ENCODE measurements at places on chromosomes 4 and X.

DNA sequence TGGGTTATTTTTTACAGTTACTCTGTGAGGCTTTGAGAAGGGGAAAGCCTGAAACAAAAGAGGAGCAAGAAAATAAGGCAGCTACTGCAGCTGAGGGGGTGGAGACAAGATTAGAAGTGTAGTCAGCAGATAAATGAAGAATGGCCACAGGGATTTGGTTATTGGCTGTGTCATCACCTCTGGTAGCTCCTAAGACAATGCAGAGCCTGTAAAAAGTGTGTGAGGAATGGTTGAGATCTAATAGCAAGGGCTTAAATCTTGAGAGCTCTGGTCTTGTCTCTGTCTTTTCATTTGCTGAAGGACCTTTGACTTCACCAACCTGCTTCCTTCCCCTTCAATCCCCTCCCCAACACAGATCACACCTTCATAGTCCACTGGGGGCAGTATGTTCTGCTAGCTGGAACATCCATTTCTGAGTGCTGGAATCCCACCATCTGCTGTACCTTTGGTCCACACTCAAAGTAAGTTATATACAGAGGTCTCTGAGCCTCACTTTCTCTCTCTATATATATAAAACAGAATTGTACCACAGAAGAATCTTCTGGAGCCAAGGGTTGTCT is 213.7 kb upstream of the ZIC3 start:
- no peak for DNase-seq

GRCh38 chrX:100829730-100830129 is 9.5 kb downstream of the CSTF2 start:
- DNase-seq = no peak

- no peak for DNase-seq
Measured at GRCh38 chr4:119233191-119233590, 20.7 kb downstream of the USP53 start.

DNA sequence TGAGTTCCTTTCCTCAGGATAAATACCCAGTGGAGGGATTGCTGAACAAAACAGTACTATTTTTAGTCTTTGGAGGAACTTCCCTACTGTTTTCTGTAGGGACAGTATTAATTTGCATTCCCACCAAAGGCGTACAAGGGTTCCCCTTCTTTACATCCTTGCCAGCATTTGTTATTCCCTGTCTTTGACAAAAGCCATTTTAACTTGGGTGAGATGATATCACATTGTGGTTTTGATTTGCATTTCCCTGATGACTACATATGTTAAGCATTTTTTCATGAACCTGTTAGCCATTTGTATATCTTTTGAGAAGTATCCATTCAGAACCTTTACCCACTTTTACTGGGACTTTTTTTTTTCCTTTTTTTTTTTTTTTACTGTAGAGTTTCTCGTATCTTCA is 126.2 kb upstream of the ANXA10 start:
- no peak for DNase-seq

DNA sequence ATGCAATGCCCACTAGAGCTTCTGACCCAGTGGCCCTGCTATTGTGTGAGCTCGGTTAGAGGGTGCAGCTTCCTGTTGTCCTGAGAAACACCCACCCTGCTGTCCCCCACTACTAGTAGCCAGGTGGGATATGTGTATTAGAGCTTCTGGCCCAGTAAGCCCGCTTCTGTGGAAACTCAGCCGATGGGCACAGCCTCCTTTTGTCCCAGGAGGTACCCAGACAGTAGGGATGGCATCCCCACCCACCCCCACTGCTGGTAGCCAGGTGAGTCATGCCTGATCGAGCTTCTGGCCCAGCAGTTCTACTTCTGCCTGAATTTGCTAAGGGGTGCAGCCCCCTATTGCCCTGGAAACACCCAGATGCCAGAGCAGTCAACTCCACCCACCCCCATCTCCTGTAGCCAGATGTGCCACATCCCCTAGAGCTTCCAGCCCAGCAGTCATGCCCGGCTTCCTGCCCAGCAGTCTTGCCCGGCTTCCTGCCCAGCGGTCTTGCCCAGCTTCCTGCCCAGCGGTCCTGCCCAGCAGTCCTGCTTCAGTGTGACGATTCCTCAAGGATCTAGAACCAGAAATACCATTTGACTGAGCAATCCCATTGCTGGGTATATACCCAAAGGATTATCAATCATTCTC is 162.7 kb upstream of the KLF8 start:
- no peak for DNase-seq

DNA sequence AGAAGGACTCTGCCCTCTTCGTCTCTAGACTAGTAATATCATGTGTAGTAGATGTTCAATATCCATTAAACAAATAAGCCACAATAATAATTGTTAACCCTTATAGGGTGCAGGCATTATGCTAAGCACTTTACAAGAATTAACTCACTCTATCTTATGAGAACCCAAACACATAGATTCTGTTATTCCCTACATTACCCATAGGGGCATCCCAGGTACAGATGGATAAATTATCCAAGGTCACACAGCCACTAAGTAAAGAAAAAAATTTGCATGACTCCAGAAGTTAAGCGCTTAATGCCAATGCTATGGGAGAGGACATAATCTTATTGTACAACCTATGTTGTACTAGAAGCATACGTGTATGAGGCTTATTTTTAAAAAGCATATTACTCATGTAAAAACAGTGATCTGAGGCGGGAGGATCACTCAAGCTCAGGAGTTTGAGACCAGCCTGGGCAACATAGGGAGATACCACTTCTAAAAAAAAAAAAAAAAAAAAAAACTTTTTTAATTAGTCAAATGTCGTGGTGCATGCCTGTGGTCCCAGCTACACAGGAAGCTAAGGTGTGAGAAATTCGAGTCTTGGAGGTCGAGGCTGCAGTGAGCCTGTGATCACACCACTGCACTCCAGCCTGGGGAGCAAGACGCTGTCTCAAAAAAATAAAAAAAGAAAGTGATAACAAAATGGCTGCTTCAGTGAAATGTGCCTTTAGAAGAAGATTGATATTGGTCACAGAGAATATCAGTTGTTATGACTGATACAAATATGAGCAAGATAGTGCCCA is 13.6 kb downstream of the LDB2 start:
- DNase-seq = no peak

DNA sequence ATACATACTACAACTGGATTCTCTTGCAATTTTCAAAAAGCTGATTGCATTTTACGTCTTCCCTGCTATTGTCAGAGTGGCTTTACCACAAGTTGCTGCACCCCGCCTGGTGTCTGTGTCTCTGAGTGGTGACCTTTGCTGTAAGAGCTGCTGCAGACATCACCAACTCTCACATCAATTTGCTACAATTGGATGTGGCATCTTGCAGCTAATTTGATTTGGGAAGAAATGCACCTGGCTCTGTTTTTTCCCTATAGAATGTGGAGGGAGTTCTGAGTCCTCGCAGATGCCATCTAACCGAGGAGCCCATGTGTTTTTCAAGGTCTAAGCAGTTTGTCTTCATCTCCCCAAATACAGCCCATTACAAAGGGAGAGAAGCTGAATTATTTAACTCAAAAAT is 73.8 kb upstream of the PHOX2B start:
- DNase-seq = no peak

DNA sequence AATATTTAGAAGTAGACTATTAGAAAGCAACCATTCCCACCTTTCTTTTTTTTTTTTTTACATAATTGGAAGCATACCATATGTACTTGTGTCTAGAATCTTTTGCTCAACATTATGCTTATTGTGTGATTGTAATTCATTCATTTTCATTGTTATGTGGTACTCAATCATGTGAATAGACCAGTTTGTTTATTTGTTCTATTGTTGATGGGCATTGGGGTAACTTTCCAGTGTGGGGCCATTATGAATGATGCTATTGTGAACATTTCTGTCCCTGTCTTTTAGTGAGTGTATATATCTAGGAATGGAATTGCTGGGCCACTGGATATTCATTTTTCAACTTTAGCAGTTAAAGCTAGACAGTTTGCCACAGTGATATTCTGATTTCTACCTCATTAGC is 62.5 kb upstream of the MCUB start:
- DNase-seq = no peak

- DNase-seq = no peak
Measured at GRCh38 chrX:119899125-119899524, 3.4 kb downstream of the AKAP14 start.

DNA sequence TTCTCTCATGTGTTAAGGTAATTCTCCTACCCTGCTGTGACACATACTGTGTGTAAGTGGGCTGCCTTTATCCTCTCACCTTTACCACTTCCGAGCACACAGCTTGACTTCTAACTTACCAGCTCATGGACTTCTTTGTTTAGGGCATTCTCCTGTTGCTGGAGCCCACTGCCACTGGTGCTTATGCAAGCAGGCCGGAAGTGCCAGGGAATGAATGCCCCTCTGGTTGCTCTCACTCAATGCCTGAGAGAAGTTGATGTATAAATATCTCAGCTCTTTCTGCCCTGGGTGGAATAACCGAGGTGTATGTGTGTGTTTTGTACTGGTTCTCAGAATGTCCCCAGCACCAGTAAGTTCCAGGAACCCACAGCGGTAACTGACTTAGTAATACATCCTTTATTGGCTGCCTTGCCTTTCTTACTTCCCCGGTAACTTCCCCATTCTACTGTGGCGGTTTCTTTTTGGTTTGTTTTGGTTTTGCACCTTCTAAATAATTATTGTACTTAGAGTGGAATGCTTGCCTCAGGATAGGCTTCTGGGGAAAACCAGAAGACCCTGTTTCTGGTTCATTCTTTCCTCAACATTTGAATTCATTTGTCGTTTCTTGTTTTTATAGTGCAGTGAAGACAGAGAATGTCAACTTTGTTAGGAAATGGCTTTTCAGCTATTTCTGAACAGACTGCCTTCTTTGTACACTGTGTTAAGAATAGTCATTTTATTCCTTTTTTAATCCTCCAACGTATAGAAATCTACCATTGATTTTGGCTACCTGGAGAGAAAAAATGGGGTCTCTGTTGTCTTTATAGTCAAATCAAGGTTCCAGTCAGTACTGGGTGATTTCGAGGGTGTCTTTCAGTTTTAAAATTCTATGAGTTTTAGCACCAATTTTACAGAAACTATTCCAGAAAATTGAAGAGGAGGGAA is 45.4 kb downstream of the CXorf58 start:
- no peak for DNase-seq

DNA sequence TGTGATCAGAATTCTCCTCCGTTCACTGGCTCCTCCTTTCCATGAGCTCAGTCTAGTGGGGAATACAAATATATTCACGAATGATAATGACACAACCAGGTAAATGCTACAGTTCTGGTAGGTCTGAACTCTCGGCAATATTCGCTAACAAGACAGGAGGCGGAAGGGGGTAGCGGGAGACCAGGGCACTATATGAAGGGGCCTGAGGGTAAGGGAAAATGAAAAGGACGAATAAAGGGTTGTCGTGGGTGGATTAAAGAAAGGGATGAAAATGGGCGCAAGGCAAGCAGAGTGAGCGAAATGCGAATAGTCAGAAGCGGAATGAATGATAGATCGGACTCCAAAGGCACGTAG is 743 bp downstream of the NKAP start:
- DNase-seq = no peak

All from T-helper 22 cell (primary cell).